ENCODE measurements at places on chromosomes 13 and 19.

- no peak for DNase-seq
These were observed 1.5 kb downstream of the ILF3 start for GRCh38 chr19:10655457-10656312.

- DNase-seq = no peak
These were observed 293.6 kb downstream of the TDRD3 start for GRCh38 chr13:60690604-60691003.

DNA sequence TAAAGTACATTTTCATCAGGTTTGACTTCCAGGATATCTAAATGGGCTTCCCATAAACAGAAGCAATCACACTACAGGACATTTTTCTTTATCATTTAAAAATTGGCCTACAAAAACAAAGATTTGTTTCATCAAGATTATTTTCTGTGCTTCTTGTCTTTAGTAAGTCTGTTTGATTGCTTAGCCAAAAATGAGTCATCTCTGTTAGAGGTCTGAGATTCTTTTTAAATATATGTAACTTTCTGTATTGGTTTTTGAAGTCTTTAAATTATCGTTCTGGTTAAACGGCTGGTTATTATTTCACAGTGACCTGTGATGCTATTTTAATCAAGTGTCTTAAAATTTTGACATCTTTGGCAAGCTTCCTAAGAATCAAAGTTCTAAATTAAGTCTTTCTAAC, 62.7 kb downstream of the SLITRK1 start:
- no peak for DNase-seq

DNA sequence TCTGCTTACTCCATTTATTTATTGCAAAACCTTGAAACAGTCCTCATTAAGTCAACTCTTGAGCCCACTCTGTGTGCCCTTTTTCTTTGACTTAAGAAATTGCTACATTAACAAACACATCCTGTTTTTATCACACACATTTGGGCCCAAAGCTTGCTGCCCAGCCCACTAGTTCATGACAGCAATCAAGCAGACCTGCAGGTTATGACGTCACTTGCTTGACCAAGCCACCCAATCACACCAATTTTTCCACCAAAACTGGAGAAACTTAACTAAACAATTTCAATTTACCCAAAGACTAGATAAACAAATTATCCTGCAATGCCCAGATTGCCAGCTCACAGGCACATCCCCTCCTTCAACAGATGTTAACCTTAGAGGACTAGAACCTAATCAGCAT, 120.7 kb downstream of the ZNF429 start:
- DNase-seq = no peak

DNA sequence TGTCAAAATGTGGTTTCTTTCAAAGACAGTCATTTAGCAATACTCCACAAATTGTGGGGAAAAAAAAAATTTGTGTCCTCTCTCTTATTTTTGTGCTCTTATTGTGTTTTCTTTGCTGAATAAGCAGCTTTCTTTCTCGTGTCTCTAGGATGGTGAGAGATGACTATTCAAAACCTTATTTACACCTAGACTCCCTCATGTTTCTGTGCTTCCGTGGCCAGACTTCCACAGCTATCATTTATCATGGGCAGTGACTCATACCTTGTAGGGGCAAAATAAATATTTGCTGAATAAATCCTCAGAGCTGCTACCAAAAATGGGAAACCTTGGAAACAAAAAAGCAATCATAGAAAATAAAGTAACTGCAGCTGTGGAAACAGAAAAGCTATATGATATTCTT, 204.9 kb upstream of the MIR17HG start:
- DNase-seq = peak; percentile 73

- DNase-seq = no peak
These were observed 9.3 kb upstream of the IGFL3 start for GRCh38 chr19:46133777-46134241.

- no peak for DNase-seq
These were observed 330.1 kb downstream of the DLEU7 start for GRCh38 chr13:50513300-50513877.

GRCh38 chr13:63337921-63338320, 1922.3 kb upstream of the PCDH20 start:
- DNase-seq = no peak

DNA sequence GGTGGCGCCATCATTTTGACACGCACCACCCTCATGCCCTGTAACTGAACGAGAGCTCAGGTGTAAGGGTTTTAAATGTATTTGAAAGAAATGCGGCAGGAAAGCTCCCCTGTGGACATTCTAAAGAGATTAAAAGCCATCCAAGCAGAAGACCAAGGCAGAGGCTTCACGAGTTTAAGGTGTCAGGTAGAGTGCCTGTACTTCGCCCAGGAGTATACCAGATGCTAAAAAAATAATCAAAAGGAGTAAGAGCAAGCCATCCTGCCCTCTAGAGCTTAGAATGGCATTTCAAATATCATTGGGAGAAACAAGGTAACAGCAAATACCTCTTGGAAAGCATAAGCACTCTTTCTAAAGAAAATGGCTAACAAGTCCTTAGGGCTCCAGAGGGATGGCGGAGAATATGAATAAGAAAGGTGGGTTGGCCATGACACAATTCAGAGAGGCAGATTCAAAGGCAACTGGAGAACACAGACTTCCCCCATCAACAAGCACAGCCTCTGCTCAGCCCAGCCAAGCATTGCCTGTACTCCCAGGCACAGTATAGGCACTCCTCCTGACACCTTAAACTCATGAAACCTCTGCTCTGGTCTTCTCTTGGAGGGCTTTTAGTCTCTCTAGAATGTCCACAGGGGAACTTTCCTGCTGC, 447.6 kb downstream of the SUCLA2 start:
- DNase-seq = no peak

- no peak for DNase-seq
These were observed 751.7 kb downstream of the DACH1 start for GRCh38 chr13:71115301-71115700.

GRCh38 chr19:46739290-46739771, 6.5 kb upstream of the FKRP start:
- no peak for DNase-seq

GRCh38 chr19:19515642-19516519, at the start of gene NDUFA13:
TSS of gene NDUFA13 (plus strand) at chr19:19516225. CDS start at chr19:19516239, 14 bp downstream.
- DNase-seq = peak; percentile 81

DNA sequence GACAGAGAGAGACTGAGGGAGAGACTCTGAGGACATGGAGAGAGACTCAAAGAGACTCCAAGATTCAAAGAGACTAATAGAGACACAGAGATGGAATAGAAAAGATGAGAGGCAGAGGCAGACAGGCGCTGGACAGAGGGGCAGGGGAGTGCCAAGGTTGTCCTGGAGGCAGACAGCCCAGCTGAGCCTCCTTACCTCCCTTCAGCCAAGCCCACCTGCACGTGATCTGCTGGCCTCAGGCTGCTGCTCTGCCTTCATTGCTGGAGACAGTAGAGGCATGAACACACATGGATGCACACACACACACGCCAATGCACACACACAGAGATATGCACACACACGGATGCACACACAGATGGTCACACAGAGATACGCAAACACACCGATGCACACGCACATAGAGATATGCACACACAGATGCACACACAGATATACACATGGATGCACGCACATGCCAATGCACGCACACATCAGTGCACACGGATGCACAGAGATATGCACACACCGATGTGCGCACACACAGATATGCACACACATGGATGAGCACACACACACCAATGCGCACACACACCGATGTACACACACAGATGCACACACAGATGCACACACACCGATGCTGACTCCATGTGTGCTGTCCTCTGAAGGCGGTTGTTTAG, 3.3 kb upstream of the F10 start:
- DNase-seq = no peak

- no peak for DNase-seq
These were observed 16.2 kb downstream of the FRY start for GRCh38 chr13:32047793-32048192.

GRCh38 chr13:31518645-31519044, 220.7 kb upstream of the RXFP2 start:
- DNase-seq = no peak

DNA sequence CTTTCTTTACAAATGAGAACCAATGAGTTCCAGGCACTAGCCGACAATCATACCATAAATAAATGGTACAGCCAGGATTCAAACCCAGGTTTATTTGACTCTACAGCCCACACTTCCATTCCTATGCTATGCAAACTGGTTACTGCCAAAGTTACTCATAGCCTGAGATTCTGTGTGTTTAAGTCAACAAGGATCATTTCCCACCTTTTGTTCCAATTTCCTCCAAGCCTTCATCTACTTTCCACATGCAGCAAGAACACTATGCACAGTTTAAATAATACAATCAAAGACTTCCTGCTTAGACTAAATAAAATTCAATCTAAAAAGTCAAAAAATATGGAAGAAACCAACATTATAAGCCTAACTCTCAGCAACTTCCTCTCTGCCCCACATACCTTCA, 59.2 kb upstream of the KLF12 start:
- no peak for DNase-seq

GRCh38 chr13:97386801-97387484, 47.0 kb upstream of the RAP2A start:
- no peak for DNase-seq

DNA sequence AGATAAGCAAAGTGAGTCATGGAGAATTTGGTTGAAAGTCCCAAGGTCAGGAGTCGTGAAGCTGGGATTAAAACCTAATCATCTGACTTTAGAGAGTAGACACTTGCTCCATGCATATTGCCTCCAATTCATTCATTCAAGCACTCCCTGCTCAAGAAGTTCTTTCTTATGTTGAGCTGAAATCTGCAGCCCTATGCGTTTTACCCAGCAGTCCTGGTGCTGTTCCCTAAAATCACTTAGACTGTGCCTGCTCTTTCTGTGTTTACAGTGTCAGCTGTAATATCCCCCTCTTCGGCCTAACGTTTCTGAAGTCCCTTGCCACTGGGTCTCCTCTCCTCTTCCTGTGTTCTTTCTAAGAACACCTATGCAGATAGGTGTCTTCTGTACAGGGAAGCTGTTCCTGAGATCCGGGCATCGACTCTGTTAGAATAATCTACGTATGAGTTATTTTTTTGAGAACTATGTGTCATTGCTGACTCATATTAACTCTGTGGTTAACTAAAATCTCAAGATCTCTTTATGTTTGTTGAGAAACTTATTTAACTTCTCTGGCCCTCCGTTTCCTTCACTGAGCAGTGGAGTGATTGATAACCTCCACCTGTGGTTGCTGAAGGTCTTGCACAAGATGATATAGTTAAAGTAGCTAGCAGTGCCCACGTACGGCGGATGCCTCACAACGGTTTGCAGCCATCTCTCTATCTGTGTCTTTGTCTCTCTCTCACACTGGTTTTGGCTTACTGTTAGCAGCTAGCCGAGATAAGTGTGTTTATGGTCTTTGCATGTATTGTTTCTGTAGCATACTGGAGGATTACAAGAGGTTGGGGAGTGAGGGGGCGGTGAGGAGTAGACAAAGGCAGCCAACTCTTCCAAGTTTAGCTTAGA, 4.7 kb downstream of the ALOX5AP start:
- no peak for DNase-seq

DNA sequence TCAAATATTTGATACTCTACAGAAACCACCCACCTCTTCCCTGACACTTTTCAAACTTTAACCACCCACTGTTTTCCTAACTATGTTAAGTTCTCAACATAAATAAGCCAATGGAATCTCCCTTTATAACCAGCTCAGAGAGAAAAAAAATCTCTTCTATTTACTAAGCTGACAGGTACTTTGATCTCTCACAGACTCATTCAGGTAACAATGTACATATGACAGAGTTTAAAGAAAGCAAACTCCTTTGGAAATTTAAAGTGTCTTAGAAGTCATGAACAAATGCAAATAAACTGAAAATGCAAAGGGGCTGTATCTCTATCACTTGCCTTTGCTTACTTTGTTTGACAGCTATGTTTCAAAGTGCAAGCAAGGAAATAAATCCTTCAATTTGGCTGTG, 109.3 kb downstream of the KLF12 start:
- no peak for DNase-seq

- no peak for DNase-seq
These were observed 197.1 kb downstream of the NDFIP2 start for GRCh38 chr13:79678100-79678499.

GRCh38 chr13:45733361-45733760, 31.2 kb downstream of the CBY2 start:
- no peak for DNase-seq

- DNase-seq = no peak
These were observed 1366.2 kb upstream of the PCDH20 start for GRCh38 chr13:62781866-62782265.

DNA sequence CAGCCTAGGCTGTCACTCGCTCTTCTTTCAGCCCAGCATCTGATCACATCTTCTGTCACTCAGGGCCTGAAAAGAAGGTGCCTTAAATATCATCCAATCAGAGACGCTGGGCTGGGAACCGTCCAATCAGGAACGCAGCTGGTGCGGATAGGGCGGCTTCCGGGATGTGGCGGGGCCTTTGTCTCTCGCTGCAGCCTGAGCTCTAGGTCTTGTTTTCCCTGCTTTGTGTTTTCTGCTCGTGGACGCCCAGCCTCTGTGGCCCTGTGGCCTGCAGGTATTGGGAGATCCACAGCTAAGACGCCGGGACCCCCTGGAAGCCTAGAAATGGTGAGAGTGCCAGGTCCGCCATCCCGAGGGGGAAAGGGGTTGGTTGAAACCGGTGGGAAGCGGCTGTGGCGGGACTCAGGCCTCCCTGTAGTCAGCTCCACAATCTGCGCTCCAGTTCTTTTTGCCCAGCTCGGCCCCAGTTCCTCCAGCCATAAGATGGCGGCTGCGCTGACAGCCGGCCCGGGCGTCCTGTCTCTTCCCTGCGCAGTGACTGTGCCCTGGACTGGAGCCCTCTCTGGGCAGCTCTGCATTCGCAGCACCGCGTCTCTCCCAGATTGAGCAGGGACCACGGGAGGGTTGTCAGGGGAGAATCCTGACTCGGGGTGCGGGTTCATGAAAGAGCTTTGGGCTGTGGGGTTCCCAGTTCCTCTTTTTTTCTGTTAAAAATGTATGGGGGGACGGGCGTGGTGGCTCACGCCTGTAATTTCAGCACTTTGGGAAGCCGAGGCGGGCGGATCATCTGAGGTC, at the start of gene ZNF85:
Gene ZNF85 (plus strand): TSS at position 175 of the 795 bp plus-strand sequence. CDS start 150 bp downstream, at position 325.
- DNase-seq = no peak

- DNase-seq = peak; percentile 5
These were observed 53.1 kb downstream of the FGF9 start for GRCh38 chr13:21723807-21724505.

- DNase-seq = no peak
These were observed 109.6 kb upstream of the SERP2 start for GRCh38 chr13:44263751-44264620.

- no peak for DNase-seq
These were observed 15.0 kb upstream of the LMO7 start for GRCh38 chr13:75621147-75621546.

- no peak for DNase-seq
These were observed 914.7 kb downstream of the SLITRK5 start for GRCh38 chr13:88585861-88586260.

GRCh38 chr13:27919659-27919933, 204 bp upstream of the PDX1 start:
- DNase-seq = no peak

DNA sequence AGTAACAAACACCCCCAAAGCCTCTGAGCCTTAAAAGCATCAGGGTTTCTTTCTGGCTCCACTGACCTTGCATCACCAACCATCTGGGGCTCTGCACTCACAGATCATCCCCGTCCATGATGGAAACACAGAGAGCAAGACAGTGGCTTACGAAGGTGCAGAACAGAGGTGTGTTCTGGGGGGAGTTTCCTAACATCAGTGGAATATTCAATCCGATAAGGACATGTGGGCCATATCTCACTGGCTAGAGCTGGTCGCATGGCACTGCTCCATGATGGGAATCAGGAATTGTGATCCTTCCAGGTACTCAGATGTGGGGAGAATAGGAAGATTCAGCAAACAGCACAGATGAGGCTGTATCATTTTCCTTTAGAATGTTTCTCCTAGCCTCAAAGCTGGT, 457.2 kb downstream of the IRS2 start:
- DNase-seq = no peak
